Nephron progenitor cell (in vitro differentiated cells): ENCODE measurements at places on chromosomes 2 and 18.

DNA sequence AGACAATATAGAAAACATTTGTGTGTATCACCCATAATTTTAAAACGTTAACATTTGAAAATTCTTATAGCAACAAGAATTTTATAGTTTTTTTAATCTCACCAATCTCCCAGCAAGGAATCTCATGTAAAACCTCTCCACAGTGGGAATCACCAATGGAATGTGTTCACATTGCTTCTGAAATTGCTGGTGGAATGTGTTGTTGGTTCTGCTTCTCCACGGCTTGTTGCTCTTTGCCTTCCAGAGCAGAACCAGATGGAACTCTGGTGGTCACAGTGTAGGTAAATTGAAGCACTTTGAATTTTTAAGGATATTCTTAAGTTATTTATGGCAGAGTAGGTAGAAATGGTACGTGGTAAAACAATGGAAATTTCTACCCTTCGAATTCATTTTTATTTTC is 35.1 kb downstream of the DCAF17 start:
- DNase-seq: no peak

DNA sequence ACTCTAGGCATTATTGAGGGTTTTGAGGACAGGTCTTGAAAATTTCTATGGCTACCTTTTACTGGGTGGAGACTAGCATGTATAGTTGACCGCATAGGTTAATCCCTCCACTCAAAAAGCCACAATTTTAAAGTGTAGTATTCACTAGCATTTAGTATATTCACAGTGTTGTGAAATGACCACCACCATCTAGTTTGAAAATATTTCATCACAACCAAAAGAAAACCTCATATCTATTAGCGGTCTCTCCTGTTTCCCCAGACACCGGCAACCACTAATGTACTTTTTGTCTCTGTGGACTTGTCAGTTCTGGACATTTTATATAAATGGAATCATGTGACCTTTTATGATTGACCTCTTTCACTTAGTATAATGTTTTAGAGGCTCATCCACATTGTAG is 53.9 kb downstream of the MSH2 start:
- no peak for DNase-seq

- no peak for DNase-seq
Observed at GRCh38 chr18:10416065-10416464, 38.4 kb upstream of the APCDD1 start.

- DNase-seq: no peak
Observed at GRCh38 chr2:223928113-223929006, 16.8 kb downstream of the WDFY1 start.

- no peak for DNase-seq
Observed at GRCh38 chr2:209977386-209978239, 24.8 kb upstream of the RPE start.

GRCh38 chr2:69827796-69828540 is 1.5 kb upstream of the GMCL1 start:
- no peak for DNase-seq
